ENCODE measurements at places on chromosomes 6 and 20.

- no peak for DNase-seq
These were observed 21.9 kb downstream of the DTD1 start for GRCh38 chr20:18609741-18610140.

- DNase-seq: no peak
These were observed 17.2 kb downstream of the SMPDL3A start for GRCh38 chr6:122806291-122806690.

DNA sequence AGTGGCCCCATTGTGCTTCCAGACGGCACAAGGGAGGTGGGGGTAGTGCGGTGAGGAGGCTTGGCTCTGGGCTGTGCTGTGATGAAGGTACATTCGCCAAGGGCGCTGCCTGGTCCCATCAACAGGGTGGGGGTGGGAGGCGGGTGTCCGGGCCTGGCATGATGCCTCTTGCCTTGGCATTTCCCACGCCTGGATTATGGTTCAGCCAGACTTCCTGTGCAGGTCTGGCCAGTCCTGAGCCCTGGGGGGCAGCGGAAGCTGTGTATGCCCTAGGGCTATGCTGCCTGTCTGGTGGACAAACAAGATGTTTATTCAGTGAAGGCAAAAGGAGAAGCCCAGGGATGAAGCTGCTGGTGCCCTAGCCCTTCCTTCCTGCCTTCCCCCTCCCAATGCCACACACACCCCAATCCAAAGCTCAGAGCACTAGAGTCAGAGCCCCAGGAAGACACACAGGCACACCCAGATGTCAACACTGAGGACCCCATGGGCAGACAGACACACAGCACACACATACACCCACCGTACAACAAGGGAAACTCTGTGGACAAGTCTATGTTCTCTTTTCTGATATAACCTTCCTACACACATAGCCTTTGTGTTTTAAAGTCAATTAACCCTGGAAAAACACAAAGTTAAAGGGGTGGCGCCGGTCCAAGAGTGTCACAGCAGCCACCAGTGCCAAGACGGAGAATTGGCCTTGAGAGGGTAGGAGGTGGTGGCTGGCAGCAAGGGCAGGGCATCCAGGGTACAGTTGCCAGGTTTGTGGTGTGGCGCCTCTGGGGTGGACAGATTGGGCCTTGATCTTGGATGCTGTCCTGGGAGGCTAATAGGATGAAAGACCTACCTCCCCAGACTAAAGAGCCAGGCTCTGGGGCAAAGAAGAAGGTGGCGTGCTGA, 54.7 kb upstream of the SAYSD1 start:
- DNase-seq: no peak

GRCh38 chr6:32718879-32719278, 22.3 kb upstream of the HLA-DQA2 start:
- no peak for DNase-seq

- no peak for DNase-seq
These were observed 13.7 kb downstream of the ACSS1 start for GRCh38 chr20:25044261-25044560.

DNA sequence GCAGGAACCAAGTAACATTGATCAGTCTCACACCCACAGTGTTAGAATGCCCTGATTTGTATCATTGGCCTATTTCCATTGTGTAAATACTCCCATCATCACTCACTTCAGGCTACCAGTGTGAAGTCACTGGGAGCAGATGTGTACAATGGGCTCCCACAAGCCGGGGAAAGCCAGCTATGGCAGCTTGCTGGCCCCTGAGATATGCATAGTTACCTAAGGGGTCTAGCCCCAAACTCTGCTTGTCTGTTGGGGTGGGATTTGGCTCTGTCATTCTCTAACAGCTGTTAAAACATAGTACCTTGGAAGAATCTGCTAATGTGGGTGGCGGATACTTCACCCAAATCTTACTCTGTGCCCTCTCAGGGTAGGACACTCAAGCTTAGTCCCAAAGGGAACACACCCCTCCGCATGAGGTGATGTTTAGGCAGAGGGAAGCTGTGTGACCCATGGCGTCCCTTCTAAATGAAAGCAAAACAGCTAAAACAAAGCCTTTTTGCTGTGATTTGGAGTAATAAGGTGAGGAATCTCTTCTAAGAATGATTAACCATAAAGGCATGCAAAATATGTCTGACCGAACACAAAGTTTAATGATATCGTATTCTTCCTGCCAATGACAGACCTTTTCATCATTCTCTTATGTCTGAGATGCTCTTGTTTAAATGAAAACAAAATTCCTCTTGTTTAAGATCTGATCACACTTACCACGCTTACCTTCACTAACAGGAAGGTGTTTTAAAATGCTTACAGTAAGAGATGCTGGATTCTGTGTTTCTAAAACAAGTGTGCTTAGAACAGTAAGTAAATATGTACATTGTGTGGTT, 45.9 kb upstream of the PXDC1 start:
- DNase-seq: no peak

DNA sequence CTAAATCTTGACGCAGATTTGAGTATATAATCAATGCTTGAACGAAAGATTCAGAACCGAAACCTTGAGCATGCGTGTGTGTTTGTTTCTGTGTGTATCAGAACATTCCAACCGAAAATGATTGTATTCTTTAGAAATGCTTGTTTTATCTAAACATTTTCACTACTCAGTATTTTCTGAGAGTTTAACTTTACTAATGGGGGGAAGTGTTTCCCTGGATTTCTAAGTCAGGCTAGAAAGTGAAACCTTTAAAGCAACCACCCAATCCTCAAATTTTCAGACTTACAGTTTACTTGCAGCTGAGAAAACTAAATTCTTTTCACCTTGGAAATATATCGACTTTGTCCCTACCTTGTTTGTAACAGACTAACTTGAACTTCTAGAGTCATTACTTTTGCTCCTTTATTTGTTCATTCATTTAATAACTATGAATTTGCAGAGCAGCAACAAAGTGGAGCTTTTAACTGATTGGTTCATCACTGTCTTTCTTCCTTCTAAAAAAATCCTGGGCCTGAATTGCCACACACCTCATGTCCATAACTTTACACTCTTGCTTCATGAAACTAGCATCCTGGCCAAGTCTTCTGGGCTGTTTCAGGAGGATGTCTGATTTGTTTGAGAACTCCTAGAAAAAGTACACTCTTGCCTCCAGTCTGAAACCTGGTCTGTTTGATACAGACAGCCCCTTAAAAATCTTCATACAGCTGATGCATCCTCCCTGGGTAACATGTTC, 77.8 kb upstream of the XRN2 start:
- no peak for DNase-seq

DNA sequence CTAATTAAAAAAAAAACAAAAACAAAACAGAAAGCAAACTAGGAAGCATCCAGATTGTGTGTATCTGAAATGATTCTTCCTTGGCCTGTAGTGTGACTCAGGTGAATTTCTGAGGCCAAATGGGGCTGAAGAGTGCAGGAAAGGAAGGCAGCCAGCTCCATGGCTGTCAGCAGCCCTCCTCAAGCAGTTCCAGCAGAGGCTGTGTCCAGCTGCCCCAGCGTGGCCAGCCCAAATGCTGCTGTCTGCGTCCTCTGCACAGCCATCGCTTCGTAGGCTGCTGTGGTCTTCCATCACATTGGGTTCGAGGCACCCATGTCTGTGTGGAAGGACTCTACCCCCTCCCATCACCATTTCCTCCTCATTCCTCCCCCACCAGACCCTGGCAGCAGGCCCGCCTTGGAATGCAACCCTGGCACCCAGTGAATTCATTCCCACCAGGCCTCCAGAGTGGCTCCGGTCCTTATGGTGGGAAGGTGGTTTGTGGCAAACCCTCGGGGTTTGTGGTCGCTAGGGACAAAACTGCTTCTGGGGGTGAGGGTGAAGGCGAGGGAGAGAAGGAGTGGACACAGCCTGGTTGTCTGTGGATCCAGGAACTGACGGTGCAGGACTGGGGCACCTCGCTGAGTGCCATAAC, 81.5 kb downstream of the MYLK4 start:
- DNase-seq: no peak

DNA sequence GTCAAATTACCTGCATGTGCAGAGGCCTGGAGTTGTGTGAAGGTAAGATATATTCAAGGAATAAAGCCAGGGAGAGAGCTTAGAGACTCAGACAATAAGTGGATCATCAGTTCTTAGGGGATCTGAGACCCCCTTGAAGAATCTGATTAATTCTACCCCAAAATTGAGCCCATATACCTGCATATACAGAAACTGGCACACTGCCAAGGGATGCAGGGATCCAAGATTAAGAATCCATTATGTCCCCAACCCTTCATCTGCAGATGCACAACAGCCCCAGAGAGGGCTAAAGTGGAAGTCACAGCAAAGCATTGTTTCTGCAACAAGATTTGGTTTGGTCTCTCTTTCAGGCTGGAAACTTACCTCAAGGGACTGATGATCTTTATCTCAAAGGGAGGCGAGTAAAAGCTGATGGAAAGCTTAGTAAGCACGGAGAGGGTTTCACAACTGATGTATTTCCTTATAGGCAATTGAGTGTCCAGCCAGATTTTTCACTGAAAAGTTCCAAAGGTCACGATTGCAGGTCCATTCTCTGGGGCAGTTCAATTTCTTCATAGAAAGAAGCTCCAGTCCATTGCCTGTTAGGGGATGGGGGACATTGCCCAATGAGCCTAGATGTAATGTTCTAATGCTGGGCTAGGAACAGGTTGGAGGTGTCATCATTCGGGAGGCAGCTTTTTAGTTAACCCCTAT, 20.9 kb upstream of the STK35 start:
- no peak for DNase-seq
